ENCODE measurements at places on chromosomes 3 and 15.

- no peak for DNase-seq
These were observed 897 bp upstream of the CHL1 start for GRCh38 chr3:195666-196065.

DNA sequence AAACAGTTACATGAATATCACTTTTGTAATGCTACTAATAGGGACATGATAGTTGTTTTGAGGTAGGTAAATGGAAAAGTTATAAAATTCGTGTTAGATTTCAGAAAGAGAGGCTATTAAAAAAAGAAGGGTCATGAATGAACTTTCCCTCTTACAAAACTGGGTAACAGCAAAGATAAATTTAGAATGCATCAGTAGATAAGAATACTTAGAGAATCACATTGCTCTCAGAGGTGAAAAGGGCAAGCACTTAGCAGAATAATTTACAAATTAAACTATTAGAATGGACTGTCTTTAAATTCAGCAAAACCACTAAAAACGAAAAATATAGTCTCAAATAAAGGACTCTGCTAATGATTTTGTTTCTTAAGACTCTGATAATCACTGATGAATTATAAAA is 167.2 kb downstream of the PLD1 start:
- DNase-seq: no peak

DNA sequence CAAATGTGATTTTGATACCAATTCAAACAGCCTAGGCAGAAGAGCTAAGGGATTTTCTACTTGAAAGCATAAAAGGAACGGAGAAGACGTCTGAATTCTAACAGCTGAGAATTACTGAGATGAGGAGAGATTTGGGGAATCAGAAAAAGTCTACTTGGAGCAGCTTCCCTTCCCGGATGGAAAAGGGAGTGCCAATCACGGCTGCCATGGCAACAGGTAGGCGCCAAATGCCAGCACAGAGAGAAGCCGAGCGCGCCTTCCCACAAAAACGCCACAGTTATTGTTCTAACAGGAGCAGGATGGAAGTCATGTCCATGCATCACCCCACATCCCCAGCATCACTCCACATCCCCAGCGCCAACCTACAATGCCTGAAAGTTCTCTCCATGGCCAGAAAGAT is 63.5 kb upstream of the PRR20G start:
- no peak for DNase-seq

- no peak for DNase-seq
These were observed 149.8 kb downstream of the TMCO5A start for GRCh38 chr15:38084289-38084688.

GRCh38 chr3:149188494-149188893 is 33.1 kb downstream of the CP start:
- no peak for DNase-seq

DNA sequence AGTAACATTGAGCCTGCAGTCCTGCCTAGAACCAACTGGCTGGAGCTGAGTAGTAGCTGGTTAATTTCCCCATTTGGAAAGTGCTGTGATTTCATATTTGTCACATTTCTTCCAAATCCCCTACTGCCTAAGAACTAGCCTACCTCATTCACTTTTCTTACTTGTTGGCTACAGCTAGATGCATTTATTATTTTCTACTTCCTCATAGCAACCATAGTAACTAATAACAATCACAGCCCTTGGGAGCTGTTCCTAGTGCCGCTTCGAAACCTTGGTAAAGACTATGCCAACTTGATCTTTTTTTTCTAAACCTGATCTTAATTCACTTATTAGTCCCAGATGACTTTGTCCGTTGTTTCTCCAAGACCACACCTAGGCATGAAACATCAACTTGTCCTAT is 240.3 kb downstream of the FGF12 start:
- DNase-seq: no peak

DNA sequence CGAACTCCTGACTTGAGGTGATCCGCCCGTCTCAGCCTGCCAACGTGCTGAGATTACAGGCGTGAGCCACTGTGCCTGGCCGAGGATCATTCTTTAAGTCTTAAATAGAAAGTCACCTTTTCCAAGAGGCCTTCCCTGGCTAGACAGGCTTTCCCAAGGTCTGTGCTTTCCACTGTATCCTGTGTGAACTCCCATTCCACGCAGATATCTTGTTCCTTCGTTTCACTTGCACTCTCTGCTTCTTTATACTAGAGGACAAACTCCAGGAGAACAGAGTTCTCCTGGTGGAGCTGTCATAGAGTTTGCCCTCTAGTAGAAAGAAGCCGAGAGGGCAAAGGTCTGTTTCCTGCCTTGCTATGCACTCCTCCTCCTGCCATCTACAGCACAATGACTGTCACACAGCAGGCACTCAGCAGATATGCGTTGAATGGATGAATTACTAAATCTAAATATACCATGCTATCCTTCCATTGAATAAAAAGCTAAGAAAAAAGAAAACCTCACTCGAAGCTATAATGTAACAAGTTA is 211.2 kb downstream of the FOXP1 start:
- no peak for DNase-seq

- DNase-seq: no peak
These were observed 728.9 kb upstream of the DPPA4 start for GRCh38 chr3:110066206-110066605.

DNA sequence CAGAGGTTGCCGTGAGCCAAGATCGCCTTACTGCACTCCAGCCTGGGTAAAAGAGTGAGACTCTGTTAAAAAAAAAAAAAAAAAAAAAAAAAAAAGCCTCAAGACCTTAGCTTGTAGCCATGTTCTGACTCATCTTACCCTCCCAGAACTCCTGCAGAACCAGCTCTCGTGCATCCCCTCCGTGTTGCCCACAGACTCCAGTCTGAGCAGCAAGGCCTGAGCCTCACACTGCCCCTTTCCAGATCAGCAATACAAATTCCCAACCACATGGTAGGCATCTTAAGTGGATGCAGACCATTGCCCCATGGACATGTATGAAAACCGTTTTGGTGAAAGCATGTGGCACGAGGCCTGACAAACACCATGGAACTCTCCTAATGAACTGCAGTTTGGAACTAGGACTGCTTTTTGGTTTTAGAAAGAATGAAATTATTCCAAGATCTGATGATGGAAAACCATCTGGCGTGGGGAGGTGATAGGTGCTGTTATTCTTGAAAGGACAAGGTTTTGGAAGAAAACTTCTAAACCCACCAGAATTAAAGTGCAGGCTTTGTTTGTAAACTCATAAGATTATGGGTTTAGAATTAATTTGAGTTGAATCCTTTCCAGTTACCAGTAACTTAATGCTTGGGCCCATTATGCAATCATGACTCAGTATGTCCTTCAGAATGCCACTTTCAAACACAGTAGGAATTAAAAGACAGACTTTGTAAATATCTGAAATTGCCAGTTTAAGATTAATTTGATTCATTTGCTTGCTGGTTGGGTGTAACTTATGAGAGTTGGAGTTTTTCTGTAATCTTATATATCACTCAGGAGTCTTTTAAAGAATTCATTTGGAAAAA is 163.7 kb upstream of the LRTM1 start:
- DNase-seq: no peak

- DNase-seq: no peak
These were observed 116.7 kb upstream of the LPP start for GRCh38 chr3:188037195-188037718.

GRCh38 chr3:11220230-11220629 is 52.0 kb upstream of the ATG7 start:
- no peak for DNase-seq

DNA sequence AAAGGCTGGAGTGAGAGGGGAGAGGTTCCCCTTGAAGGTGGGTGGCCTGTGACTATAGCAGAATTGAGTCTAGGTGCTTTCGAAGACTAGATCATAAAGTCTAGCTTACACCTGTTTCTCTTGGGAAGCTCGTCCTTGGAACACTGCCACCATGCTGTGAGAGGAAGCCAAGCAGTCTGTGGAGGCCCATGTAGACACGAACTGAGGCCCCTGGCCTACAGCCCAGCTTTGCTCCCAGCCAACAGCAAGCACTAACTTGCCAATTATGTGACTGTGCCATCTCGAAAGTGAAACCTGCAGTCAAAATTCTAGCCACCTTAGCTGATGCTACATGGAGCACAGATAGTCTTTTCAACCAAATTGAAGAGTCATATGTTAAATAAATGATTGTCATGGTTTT is 190.5 kb upstream of the NECTIN3 start:
- DNase-seq: no peak

GRCh38 chr3:44185396-44185915 is 56.2 kb upstream of the TOPAZ1 start:
- DNase-seq: no peak

- no peak for DNase-seq
These were observed 62.0 kb downstream of the SNRK start for GRCh38 chr3:43348350-43348749.

DNA sequence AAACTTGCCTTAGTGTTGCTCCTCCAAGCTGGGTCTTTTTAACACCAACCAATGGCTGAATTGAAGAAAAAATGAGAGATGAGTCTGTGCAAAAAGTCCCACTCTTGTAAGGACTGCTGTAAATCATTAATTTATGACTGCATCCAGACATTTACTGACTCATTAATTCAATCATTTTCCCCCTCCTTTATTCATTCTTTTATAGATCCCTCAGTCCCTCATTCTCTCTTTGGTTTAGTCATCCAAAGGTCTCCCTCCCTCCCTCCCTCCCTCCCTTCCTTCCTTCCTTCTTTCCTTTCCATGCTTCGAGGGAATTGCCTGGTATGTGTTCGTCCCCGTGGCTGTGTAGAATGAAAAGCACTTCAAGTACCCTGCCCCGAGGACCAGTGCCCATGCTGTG is 35.3 kb upstream of the MRPS22 start:
- no peak for DNase-seq

- DNase-seq: no peak
These were observed 1.9 kb downstream of the UBP1 start for GRCh38 chr3:33438284-33438668.

DNA sequence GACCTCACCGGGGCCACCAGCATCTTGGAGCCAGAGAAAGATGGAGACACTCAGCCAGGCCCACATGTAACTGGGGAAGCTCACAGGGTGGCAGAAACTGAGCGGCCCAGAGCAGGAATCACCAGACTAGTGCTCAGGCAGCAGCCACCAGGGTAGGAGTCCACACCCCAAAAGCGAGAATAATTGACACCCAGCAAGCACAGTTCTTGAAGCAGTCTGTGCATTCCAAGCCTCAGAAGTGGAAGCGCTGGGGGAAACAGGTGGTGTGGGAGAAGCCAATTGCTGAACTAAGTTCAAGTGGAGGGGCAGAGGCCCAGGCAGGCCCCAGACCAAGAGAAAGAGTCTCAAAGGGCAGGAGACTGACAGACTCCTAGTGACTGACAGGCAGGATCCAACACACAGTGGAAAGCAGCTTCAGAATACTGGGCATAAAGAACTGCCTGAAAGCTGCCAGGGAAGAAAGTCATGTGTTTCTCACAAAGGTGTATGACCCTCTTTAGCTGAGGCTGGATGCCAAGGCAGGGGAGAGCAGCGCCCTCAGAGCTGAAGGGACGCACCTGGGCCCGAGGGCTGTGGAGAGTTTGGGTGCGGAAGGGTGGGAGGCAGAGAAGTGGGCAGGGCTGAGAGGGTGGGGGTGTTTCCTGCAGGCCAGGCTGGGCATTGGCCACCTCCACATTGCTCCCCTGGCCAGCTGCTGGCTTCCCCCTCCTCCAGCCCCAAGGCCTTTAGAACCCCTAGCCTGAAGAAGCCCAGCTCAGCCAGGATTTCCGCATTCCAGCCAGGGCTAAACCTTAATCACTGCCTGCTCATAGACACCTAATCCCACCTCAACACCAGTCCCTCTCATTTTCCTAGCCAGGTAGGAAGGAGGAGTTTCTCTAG is 7.7 kb downstream of the NT5DC2 start:
- no peak for DNase-seq

DNA sequence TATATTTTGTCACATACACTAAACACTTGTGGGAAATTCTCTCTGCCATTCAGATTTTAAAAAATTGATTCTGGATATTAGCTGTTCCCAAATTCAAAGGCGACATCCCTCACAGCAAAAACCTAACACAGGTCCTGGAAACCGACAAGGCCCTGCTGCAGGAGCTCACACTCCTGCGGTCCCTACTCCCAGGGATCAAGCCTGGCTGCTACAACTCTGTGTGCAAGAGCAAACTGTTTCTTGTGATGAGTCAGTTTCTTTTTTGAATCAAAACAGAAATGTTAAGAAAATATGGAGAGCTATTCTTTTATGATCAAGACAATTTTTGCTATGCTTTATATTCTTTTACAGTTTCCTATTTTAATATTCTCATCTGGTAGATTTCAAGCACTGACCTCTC is 51.0 kb upstream of the TJP1 start:
- no peak for DNase-seq

GRCh38 chr3:141306922-141307321 is 61.4 kb upstream of the ZBTB38 start:
- DNase-seq: no peak

All from stimulated activated CD4-positive, alpha-beta T cell treated with anti-CD3 and anti-CD28 coated beads, Interleukin-1b, Interleukin-23, amount 100 ng/mL, for 1 hour (primary cell).